Inflammatory macrophage treated with lipopolysaccharide for 1 hour (primary cell): ENCODE measurements at places on chromosomes 1 and 21.

DNA sequence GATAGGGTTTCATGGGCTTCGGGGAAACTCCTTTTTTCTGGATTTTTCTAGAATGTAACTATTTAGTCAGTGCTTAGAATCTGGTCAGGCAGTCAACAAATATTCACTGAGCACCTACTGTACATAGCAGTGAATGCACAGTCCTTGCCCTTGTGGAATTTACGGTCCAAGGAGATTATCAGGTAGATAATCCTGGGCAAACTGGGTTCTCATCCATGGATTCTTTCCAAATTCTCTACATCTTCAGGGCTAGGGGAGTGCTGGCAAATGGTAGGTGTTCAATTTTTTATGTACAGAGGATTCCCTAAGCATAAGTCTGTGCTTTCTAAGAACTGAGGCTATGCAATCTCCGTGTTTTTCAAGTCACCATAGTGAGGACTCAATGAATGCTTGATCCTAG, 140.7 kb upstream of the CD34 start:
- DNase-seq, result no peak

GRCh38 chr1:100184536-100184935, 6.5 kb upstream of the LRRC39 start:
- peak; percentile 1 for DNase-seq

GRCh38 chr1:44413740-44414139, 8.7 kb downstream of the RNF220 start:
- no peak for DNase-seq

DNA sequence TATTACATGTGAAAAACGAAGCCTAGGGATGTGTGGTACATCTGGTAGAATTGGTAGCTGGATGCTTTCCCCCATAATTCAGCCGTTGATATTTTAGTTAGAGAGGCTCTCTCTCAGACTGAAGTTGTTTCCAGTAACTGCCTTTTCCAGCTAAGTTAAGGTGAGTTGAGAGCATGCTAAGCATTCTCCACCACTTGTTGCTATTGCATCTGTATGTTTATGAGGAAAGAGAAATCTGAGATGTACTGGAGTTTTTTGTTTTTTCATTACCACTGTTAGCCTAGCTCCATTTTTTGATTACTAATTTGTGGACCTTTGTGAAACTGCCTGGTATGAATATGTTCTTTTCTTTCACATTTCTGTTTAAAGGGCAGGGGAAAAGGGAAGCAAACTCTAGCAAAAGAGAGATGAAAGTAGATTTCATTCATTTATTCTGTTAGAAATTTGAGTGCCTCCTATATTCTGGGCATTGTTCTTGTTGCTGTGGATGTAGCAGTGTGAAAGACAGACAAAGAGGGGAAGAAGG, 189.9 kb upstream of the CACYBP start:
- DNase-seq, result no peak

DNA sequence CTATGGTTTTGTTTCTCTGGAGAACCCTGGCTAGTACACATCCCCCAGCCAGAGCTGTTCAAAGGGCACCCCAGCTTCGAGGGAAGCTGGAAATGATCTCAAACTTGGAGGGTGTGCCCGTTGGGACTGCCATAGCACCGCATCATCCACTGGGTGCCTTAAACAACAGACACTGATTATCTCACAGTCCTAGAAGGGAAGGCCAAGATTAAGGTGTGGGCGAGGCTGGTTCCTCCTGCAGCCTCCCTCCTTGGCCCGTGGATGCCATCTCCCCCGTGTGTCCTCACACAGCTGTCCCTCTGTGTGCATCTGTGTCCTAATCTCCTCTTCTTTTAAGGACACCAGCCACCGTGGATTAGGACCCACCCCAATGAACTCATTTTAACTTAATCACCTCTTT, 4.2 kb upstream of the IBA57 start:
- DNase-seq, result no peak

DNA sequence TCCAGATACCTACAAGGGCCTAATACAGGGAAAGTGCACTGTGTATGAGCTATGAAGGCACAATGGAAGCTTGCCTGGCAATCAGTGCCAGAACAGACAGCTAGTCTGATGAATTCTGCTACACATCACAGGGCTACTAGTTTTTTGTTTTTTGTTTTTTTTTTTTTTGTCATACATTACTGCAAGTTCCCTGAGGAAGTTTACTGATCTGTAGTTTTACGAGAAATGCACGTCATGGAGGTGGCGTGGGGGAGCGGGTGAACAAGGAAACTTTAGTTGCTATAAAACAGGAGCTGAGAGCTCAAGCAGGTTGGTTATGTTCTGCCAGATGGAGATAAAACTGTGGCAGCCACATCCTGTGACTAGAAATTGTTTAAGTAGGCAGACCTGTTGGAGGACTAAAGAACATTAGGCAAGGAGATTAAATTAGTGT, 17.7 kb downstream of the PTPRC start:
- peak; percentile 83 for DNase-seq

GRCh38 chr1:15624133-15624714, 7.0 kb downstream of the DDI2 start:
- DNase-seq, result no peak

GRCh38 chr1:175208773-175209492, 16.4 kb upstream of the KIAA0040 start:
- no peak for DNase-seq

GRCh38 chr1:184622136-184622823, 132.4 kb downstream of the EDEM3 start:
- DNase-seq, result no peak
